Endodermal cell (in vitro differentiated cells): ENCODE measurements at places on chromosomes 5 and 9. TPM values are rescaled to one million over a fixed set of nuclear protein-coding genes. Genes with fewer than 3 reads are reported as not detected.

The DUSP1 gene
- total RNA-seq: 9.2 and 10.9 TPM in 2 replicates

The RASA1 gene
- total RNA-seq: 63.0 to 75.3 TPM (median 63.6 TPM) in 3 replicates

The SCAI gene
- total RNA-seq: 31.7 to 34.7 TPM (median 34.6 TPM) in 3 replicates

The CTXN3 gene
- total RNA-seq: not detected in 2 replicates

The SCGB3A1 gene
- total RNA-seq: 0.57 TPM in 1 of 2 replicates, not detected in the other

GRCh38 chr9:120438111-120438510, 141.9 kb downstream of the CDK5RAP2 start:
- peaks cover 75% of the 10 kb centered on the region for H3K36me3 ChIP-seq
- no peaks in the 10 kb centered on the region for H3K27me3 ChIP-seq
- no peak overlapping the region for H3K4me3 ChIP-seq

DNA sequence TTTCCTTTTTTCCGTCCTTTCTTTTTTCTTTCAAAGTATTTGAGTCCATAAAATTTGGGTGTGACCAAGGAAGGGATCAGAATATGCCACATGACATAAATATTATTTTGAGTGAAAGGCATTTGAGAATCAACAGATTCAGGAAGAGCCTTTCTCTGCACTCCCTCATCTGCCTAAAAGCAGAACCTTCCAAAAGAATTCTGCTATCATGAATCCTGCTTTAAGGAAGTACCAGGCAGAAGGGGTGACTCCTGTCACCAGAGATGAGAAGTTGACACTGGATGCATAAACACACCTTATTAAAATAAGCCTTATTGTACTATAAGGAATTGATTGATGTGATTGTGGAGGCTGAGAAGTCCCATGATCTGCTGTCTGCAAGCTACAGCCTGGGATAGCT, 196.7 kb downstream of the SREK1 start:
- H3K4me3 ChIP-seq: no peak overlapping the region
- no peaks in the 10 kb centered on the region for H3K27me3 ChIP-seq
- H3K36me3 ChIP-seq: no peaks in the 10 kb centered on the region
- no peak for DNase-seq
- H3K4me1 ChIP-seq: peaks cover 3% of the 10 kb centered on the region
- no peak overlapping the region for H3K27ac ChIP-seq

GRCh38 chr5:52893863-52894262, 95.3 kb upstream of the ITGA2 start:
- DNase-seq: no peak
- peaks cover 5% of the 10 kb centered on the region for H3K4me1 ChIP-seq
- no peaks in the 10 kb centered on the region for H3K36me3 ChIP-seq
- H3K27ac ChIP-seq: no peak overlapping the region

DNA sequence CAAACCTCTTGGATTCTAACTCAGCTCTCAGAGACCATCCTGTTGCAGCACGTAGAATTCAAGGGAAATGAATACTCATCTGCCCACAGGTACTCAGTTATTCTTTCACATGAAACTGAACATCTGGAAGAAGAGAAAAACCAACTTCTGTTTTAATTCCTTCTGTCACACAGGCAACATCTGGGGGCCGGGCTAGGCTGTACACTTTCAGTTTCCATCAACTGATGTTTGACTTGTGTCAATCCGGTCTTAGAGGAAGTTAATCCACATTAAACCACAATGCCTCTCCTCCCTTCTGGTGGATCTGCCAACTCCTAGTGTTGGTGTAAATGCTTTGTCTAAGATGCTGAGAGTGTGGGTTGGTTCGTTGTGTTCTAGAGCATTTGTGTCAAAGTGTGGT, 17.6 kb downstream of the DMRT3 start:
- H3K4me3 ChIP-seq: no peak overlapping the region
- H3K27ac ChIP-seq: no peak overlapping the region
- H3K36me3 ChIP-seq: no peaks in the 10 kb centered on the region
- H3K27me3 ChIP-seq: peaks cover 28% of the 10 kb centered on the region
- H3K4me1 ChIP-seq: no peaks in the 10 kb centered on the region

- no peak overlapping the region for H3K27ac ChIP-seq
- H3K4me1 ChIP-seq: peaks cover 4% of the 10 kb centered on the region
Observed at GRCh38 chr9:5552301-5552700, 42.0 kb downstream of the PDCD1LG2 start.

DNA sequence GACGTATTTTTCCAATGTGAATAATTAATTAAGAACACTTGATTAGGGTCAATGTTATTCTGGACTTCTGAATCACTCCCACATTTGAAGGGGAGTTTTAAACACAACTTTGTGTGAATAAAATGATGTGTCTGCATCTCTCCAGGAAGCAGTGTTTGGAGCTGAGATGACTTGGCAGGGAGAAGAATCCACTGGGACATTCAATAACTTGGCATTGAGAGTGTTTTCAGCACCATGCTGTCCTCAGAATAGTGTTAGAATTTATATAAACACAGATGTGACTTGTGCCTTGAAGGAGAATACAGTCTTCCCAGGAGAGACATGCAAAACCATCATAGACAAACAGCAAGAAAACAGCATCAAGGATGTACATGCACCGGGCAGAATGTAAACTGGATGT, 32.7 kb upstream of the KCNMB1 start:
- no peaks in the 10 kb centered on the region for H3K4me1 ChIP-seq
- no peaks in the 10 kb centered on the region for H3K36me3 ChIP-seq
- no peak overlapping the region for H3K27ac ChIP-seq
- no peak for DNase-seq
- no peaks in the 10 kb centered on the region for H3K27me3 ChIP-seq
- no peak overlapping the region for H3K4me3 ChIP-seq

DNA sequence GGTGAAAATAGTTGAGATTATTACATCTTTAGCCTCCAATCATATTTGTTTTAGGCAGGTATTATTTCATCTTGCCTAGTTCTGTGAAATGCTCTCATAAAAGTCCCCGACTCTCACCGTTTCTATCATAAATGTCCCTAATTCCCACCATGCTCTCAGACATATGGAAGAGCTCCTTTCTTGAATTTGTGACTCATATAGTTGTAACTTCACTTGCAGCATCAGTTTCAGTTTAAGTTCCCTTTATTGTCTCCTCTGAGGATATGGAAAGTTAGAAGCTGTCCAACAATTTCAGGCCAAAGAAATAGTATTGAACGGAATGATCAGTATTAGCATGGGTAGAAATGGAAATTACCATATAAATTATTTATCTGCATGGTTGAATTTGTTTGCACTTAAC, 187.5 kb upstream of the NR4A3 start:
- H3K27me3 ChIP-seq: no peaks in the 10 kb centered on the region
- DNase-seq: no peak
- no peaks in the 10 kb centered on the region for H3K4me1 ChIP-seq
- no peak overlapping the region for H3K4me3 ChIP-seq
- no peak overlapping the region for H3K27ac ChIP-seq
- H3K36me3 ChIP-seq: no peaks in the 10 kb centered on the region

DNA sequence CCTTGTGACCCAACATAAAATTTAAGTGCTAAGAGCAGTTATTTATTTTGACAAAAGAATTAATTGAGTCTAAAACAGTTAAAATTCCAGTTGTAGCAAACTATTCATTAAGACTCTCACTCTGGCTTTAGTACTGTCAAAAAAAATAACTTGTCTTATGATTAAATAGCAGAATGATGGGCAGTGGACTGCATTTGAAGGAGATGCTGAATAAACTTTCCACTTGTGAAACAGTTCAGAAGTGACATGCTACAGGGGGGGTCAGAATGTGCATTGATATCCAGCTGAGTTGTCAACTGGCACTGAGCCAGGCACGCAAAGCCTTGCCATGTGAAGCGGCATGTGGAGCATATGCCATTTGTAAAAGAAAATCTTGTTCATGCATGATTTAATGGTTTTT, 76.0 kb downstream of the FCHO2 start:
- H3K27me3 ChIP-seq: no peaks in the 10 kb centered on the region
- DNase-seq: no peak
- no peak overlapping the region for H3K27ac ChIP-seq
- peaks cover 2% of the 10 kb centered on the region for H3K4me1 ChIP-seq
- H3K4me3 ChIP-seq: no peak overlapping the region

DNA sequence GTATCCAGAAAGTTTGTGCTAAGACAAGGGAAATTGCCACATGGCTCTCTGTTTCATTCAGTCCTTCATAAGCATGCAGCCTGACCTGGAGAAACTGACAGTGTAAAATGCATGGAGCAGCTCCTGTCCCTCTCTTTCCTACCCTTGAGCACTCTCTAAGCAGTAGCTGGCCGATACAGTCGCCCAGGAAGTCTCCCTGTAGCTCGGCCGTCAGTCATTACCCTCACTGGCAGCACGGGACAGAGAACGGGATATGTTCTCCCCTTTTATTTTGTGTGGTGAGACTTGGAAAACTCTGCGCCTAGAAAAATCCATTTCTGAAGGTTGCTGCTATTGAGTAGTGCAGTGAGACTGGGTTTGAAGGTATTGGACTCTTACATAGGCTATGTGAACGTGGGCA, 56.8 kb upstream of the KCNMB1 start:
- H3K4me1 ChIP-seq: peaks cover 2% of the 10 kb centered on the region
- no peak overlapping the region for H3K27ac ChIP-seq
- no peak for DNase-seq
- H3K27me3 ChIP-seq: no peaks in the 10 kb centered on the region
- no peak overlapping the region for H3K4me3 ChIP-seq

- no peaks in the 10 kb centered on the region for H3K27me3 ChIP-seq
- no peak overlapping the region for H3K4me3 ChIP-seq
- DNase-seq: no peak
- H3K4me1 ChIP-seq: no peaks in the 10 kb centered on the region
Observed at GRCh38 chr5:159779481-159779880, 136.8 kb upstream of the ADRA1B start.

DNA sequence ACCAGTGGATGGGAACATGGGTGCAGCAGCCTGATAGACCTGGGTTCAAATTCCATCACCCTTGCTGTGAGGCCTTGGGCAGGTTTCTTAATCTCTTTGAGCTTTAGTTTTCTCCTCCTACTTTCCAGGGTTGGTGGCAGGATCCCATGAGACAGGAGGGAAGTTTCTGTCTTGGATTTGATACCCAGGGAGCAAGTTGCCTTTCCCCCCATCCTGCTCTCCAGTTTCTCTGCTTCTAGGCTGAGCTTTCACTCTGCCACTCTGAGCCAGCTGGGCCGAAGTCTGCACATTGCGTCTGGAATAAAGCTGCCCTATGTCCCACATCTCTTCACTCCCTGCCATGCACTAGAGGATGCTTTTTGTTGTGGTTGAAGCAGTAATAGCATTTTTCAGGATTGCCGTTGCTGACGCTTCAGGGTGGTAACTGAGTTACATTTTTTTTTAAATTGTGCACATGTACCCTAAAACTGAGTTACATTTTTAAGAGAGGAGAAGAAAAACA, 40.5 kb upstream of the ANGPTL2 start:
- DNase-seq: peak; percentile 43
- no peaks in the 10 kb centered on the region for H3K36me3 ChIP-seq
- no peaks in the 10 kb centered on the region for H3K27me3 ChIP-seq
- H3K4me3 ChIP-seq: no peak overlapping the region
- no peak overlapping the region for H3K27ac ChIP-seq

- no peak overlapping the region for H3K27ac ChIP-seq
- DNase-seq: no peak
- H3K4me3 ChIP-seq: no peak overlapping the region
- H3K4me1 ChIP-seq: peaks cover 12% of the 10 kb centered on the region
- H3K27me3 ChIP-seq: no peaks in the 10 kb centered on the region
- H3K36me3 ChIP-seq: no peaks in the 10 kb centered on the region
Observed at GRCh38 chr5:83353774-83354173, 117.8 kb upstream of the VCAN start.

GRCh38 chr5:40198736-40199135, 481.0 kb upstream of the PTGER4 start:
- H3K4me1 ChIP-seq: no peaks in the 10 kb centered on the region
- H3K36me3 ChIP-seq: no peaks in the 10 kb centered on the region
- H3K27ac ChIP-seq: no peak overlapping the region
- no peaks in the 10 kb centered on the region for H3K27me3 ChIP-seq
- no peak overlapping the region for H3K4me3 ChIP-seq

DNA sequence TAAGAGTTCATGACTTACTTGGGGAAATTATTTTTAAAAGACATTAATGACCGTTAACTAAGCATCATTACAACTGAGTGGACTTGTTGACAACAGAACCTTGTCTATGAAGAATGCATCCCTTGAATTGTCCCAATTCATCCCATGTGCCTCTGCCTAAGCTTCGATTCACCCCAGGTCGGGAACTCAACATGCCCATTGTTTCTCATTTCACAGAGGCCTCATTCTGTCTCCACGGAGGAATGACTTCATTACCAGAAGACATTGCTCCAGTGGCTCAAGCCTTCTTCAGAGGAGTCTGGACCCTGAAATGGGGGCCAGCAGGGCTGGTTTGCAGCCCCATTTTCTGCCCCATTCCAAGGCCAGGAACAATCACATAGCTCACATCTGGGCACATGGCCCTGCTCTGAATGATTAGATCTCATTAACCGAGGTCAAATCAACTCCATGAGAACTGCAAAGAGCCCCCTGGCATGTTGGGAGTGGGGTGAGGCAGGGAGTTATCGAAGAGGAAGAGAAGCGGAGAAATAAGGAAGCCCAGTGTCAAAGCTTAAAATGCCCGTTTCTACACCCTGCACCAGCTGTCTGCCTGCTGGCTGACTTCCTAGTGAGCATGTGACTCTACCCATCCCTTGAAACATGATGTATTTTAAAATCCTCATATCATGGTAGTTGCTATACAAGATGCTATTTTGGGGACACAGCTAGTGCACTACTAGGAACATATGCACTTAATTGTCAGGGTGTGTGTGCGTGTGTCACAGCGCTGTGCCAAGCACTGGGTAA, 137.3 kb downstream of the LHFPL2 start:
- no peak for DNase-seq
- H3K4me1 ChIP-seq: peaks cover 29% of the 10 kb centered on the region
- H3K36me3 ChIP-seq: peaks cover 39% of the 10 kb centered on the region
- H3K27ac ChIP-seq: no peak overlapping the region
- no peak overlapping the region for H3K4me3 ChIP-seq

DNA sequence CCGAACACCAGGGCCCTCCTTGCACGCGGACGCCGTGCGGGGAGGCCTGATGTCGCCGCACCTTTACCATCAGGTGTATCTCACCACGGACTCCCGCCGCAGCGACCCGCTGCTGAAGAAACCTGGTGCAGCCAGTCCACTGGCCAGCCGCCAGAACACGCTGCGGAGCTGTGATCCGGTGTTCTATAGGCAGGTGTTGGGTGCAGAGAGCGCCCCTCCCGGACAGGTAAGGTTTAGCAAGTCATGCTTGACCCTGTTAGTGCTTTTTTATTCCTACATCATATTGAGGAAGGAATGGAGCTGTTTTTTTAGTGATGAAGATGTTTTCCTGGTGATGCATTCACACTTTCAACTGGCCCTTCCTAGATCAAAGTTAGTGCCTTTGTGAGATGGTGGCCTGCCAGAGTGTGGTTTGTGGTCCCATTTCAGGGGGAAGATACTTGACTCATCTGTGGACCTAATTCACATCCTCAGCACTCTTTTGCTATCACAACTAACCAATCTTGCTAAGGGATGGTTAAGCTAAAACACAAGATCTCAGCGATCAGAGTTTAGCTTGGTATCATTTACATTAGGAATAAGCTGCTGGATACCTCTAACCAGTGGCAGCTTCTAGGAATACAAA, 2.7 kb downstream of the PCDHGC3 start:
- H3K4me3 ChIP-seq: no peak overlapping the region
- peak; percentile 93 for DNase-seq
- no peaks in the 10 kb centered on the region for H3K36me3 ChIP-seq
- no peak overlapping the region for H3K27ac ChIP-seq

- H3K27me3 ChIP-seq: no peaks in the 10 kb centered on the region
- no peaks in the 10 kb centered on the region for H3K36me3 ChIP-seq
- peaks cover 9% of the 10 kb centered on the region for H3K4me1 ChIP-seq
- DNase-seq: no peak
Observed at GRCh38 chr9:22116758-22117157, 107.7 kb upstream of the CDKN2B start.

GRCh38 chr5:173196133-173196952, 38.7 kb downstream of the NKX2-5 start:
- no peaks in the 10 kb centered on the region for H3K4me1 ChIP-seq
- no peak for DNase-seq
- no peaks in the 10 kb centered on the region for H3K36me3 ChIP-seq
- H3K4me3 ChIP-seq: no peak overlapping the region
- H3K27me3 ChIP-seq: no peaks in the 10 kb centered on the region
- H3K27ac ChIP-seq: no peak overlapping the region
